ENCODE measurements at places on chromosomes 6 and 20.
A peak's percentile ranks its signal among the peaks of the same experiment; 100 is the strongest.

DNA sequence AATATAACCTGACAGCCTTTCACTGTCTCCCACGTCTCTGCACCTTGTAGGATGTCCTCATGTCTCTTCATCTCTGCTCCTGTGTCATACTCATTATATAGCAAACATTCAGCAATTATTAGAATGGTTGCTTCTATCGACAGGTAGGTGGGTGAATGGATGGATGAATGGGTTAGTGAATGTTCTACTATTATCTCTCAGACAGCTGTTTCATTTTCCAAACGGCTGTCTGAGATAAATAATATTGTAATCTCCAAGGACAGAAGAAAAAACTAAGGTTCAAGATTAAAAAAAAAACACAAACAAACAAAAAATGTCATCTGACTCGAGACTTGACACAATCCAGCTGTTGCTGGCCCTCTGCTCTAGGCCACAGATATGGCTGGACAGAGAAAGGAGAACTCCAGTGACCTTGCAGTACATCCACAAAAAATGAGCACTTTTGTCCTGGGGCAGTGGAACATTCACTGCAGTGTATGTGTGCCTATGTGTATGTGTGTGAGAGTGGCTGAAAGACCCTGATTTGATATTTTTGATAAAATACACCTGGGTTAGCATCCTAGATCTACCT lies 2.1 kb downstream of the HNF4A start:
- DNase-seq = no peak

DNA sequence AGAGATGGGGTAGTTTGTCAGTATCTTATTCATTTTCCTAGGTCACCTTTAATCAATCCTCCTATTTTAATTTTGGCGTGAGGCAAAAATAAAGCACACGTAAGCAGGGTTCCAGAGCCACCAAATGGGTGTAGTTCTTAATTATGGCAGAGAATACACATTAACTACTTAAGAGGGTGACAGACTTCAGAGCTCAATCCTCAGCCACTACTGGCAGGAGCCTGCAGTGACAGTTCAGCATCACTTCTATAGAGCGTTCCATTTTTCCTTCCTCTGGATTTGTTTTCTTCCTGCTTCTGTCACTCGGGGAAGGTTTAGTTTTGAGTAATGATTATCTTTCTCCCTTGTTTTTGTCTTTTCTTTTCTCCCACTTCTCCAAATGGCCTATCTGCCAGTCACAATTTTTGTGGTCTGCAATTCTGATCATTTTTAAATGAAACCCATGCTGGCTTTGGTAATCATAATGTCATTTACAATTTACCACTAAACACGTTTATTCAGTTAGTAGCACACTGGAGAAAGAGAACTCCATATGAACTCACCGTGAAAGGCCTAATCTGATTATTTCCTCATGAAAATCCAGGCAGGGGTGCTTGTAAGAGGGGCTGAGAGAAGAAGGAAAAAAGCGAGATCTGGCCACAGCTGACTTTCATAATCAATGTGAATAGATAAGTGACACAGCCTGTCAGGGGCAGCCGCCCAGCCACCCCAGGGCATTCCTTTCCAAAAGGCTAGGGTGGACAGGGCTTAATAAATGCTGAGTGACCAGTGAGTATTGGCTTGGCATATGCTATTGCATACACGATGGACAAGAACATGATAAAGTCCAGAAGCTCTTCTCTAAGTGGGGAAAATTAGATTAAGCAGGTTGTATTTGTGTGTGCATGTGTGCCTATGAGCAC lies 412.1 kb downstream of the PKHD1 start:
- no peak for DNase-seq

DNA sequence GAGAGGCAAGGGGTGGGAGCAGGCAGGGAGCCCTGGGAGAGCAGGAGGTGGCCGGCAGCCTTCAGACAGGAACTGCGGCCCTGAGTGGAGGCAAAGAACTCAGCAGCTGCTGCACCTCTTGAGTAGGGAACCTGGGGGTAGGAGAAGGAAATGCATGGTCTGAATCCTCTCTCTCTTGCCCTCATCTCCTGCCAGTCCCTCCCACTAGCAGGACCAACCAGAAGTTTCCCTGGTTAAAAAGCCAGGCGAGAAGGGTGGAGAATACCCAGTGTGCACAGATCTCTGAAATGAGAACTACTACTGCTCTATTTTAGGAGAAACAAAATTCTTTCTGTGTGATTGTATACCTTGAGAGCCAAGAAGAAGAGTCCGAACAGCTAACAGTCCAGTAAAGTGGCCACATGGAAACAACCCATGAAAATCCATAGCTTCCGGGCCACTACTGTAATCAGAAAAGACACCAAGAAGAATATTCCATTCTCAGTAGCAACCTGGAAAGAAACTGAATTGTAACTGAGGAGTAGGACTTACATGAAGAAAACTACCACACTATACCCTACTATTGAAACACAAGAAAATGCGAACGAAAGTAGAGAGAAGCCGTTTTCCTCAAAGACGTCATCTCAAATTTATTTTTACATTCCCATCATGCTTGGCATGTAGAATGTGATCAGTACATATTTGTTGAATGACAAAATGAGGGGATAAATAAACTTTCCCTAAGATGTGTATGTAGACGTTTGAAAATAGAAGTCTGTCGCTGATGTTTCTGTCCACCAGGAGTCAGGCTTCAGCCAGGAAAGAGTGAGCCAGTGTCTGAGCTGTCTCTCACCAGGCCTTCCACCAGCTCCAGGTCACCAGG lies 25.6 kb downstream of the WRNIP1 start:
- peak; percentile 90 for DNase-seq

- DNase-seq = no peak
Observed at GRCh38 chr6:119186490-119186889, 108.0 kb upstream of the FAM184A start.

GRCh38 chr6:160363016-160363996 lies 15.1 kb downstream of the SLC22A3 start:
- no peak for DNase-seq

DNA sequence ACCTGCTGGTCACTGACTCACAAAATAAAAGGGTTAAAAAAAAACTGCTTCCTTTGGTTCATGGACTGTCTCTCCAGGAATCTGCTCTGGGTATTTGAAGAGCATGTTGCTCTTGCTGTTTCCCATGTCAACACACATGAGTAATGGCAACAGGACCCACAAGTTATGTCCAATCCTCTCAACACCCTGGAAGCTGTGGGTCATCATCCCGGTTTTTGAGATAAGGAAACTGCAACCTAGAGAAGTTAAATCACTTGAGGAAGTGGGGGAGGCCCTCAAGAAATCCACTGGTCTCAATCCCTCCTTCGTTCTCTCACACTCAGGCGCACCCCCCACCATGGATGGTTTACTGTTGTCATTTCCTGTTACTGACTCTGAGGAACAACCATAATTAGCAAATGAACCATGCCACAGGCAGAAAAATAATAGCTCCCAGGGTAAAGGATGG lies 12.4 kb downstream of the MAP1LC3A start:
- DNase-seq = peak; percentile 83

- DNase-seq = no peak
Observed at GRCh38 chr6:143745166-143746133, 67.7 kb downstream of the PHACTR2 start.

DNA sequence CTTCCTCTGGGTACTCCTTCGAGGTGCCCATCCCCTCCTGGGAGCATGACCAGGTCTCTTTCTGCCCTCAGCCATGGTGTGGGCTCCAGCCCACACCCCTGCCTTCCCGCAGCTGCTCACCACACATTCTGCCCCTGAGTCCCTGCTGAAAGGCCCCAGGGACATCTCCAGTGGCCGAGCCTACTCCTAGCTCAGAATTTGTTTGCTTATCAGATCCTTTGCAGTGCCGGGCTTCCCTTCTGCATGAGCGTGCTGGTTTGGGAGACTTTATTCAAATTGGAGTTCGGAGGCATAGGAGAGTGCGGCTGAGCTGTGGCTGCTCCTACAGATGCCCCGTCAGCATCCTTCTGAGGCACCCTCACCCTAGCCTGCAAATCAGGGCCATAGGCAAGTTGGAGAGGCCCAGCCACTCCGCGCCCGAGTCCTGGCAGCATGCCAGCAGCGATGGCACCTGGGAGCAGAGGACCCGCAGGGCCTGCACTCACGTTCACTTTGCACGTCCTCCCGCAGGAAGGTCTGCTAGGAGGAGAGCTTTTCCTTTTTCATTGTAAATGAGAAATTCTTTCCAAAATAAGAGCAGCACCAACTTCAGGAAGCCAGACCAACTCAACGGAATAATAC lies 327.3 kb downstream of the QKI start:
- DNase-seq = no peak

- no peak for DNase-seq
Observed at GRCh38 chr6:130218134-130218533, 4.6 kb downstream of the SAMD3 start.

GRCh38 chr6:8057793-8058192 lies 6.4 kb downstream of the BLOC1S5 start:
- no peak for DNase-seq

- no peak for DNase-seq
Observed at GRCh38 chr6:71287038-71287437, 1.6 kb upstream of the OGFRL1 start.

DNA sequence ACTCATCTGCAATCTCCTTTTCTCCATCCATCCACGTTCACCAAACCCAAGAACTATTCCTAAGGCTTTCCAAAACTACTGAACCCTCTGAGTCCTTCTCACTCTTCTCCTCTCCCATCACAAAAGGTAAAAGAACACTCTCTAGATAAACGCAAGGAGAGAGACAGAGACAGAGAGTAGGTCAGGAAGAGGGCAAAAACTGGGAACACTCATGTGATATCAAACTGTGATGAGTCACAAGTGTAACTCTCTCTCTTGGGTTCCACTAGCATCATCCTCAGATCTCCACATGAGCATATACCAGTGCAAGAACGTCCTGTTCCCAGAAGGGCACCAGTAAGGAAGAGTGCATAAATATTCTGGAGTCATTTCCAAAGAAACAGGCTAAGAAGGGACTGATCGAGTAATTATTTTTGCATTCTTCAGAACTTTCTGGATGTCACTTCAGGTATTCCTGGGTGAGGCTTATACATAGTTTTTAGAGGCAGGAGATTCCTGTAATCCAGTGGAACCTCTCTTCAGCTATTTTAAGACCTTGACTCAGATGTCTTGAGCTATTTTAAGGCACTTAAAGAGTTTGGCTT lies 47.3 kb upstream of the STXBP5 start:
- DNase-seq = peak; percentile 53

- peak; percentile 67 for DNase-seq
Observed at GRCh38 chr20:17971300-17972013, 2.6 kb downstream of the MGME1 start.

DNA sequence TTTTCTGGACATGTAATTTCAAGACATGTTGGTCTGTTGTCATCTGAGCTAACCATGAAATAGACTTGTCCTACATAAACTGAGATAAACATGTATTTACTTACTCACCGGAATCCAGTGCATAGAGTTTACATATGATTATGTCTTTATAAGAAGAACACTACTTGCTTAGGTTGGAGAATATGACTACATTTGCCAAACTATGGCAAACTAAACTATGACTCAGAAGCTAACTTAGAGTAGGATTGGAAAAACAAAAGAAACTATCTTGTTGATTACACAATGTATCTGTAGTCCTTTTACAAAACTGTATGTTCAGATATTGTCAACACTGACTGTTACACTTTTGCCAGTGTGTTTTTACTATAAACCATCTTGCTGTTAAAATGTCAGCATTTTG lies 113.3 kb downstream of the CRYBG1 start:
- DNase-seq = peak; percentile 71

DNA sequence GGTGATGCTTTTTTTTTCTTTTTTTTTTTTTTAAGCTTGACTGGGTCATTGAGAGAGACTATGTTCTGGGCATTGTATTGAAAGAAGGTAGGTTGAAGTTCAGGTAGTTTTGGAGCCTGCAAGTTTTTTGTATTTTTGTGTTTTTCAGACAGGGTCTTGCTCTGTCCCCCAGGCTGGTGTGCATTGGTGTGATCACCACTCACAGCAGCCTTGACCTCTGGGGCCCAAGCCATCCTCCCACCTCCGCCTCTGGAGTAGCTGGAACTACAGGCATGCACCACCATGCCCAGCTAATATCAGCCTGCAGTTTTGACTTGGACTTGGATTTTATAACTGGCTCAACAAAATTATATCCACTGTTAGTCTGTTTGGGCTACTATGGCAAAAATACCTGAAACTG lies 31.7 kb upstream of the TFAP2A start:
- DNase-seq = no peak

- no peak for DNase-seq
Observed at GRCh38 chr6:126781582-126781981, 336.9 kb upstream of the RSPO3 start.

DNA sequence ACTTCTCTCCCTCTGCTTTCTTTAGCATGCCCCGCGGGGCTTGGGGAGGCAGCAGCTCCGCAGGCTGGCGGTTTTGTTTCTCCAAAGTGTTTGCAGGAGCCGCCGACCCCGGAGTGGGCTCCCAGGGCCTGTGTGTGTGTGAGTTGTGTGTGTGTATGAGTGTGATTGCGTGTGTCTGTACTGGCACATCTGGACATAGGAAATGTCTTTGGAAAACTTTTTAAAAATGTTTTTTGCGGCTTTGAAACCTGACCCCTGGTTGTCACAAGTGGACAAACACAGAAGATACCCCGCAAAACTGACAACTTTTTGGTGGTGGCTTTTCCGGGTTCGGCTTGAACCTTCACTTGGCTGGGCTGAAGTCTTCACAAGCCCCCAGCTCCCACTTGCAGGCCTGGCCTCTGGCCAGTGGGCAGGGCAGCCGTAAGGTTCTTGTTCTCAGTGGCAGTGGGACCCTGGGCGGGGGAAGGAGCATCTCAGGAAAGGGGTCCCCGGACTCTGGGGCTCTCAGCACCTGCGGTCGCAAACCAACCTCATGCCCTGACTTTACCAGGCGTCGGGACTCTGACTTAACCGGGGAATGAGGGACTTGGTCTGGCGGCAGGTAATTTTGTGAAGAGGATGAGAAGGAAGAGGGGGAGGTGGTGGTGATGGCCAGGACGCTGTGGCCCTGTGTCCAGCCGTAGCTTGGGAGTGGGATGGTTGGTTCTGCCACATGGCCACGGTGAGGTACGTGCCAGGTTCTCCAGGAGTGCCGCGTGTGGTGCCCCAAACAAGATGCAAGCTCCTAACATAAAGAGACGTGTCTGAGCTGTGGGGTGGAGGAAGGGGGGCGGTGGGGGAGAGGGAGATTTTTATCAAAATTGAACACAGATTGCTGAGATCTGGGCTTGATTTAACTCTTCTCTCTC lies 619 bp downstream of the DAAM2 start:
- DNase-seq = no peak

DNA sequence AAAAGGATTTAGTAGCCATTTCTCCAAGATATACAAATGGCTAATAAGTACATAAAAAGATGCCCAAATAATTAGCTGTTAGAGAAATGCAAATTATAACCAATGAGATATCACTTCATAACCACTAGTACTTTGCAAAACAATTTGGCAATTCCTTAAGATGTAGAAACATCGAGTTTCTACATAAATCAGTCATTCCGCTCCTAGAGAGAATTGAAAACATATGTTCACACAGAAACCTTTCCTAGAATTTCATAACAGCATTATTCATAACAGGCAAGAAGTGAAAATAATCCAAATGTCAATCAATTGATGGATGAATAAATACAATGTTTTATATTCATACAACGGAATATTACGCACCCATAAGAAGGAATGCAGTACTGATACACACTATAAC lies 20.5 kb upstream of the NT5E start:
- DNase-seq = no peak

- no peak for DNase-seq
Observed at GRCh38 chr6:29751480-29751879, 28.2 kb downstream of the HLA-F start.

- DNase-seq = no peak
Observed at GRCh38 chr6:150212778-150213177, 69.9 kb downstream of the PPP1R14C start.

- DNase-seq = no peak
Observed at GRCh38 chr20:29741594-29741893, 1515.9 kb upstream of the DEFB115 start.

Measured in ELR (cell line).